ENCODE measurements at places on chromosomes 13 and 19.

DNA sequence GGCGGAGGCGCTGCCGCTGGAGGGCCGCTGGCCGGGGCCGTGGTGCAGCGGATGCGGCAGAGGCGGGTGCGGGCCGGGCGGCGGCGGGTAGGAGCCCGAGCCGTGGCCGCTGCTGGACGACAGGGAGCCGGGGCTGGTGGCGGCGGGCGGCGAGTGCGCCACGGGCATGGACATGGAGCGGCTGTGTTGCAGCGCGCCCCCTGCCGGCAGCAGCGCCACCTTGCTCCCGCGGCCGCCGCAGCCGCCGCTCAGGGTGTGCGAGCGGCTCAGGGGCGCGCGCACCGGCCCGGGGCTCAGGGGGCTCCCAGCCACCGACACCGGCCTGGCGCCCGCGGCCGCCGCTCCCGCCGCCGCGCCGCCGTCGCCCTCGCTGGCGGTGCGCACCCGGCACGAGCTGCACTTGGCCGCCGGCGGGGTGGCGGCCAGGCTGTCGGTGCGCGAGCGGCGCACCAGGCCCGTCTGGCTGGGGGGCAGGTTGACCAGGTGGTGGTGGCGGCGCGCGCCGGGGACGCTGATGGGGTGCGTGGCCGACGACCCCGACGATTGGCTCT, 1.7 kb downstream of the IRS2 start:
- DNase-seq, result peak; percentile 72

- no peak for DNase-seq
Observed at GRCh38 chr19:42191330-42191729, 26.1 kb downstream of the DEDD2 start.

- no peak for DNase-seq
Observed at GRCh38 chr19:27746691-27747380, 1466.1 kb downstream of the UQCRFS1 start.

- no peak for DNase-seq
Observed at GRCh38 chr19:1261538-1261797, 7.7 kb upstream of the CIRBP start.

- DNase-seq, result peak; percentile 61
Observed at GRCh38 chr19:13155472-13156359, 5.5 kb downstream of the IER2 start.

GRCh38 chr13:35812736-35813135, 318.4 kb downstream of the DCLK1 start:
- no peak for DNase-seq

- DNase-seq, result no peak
Observed at GRCh38 chr13:58085819-58086218, 454.3 kb downstream of the PCDH17 start.

GRCh38 chr19:29395111-29395733, 130.6 kb upstream of the VSTM2B start:
- DNase-seq, result no peak

GRCh38 chr19:57803265-57803593, 11.5 kb downstream of the ZNF552 start:
- no peak for DNase-seq

DNA sequence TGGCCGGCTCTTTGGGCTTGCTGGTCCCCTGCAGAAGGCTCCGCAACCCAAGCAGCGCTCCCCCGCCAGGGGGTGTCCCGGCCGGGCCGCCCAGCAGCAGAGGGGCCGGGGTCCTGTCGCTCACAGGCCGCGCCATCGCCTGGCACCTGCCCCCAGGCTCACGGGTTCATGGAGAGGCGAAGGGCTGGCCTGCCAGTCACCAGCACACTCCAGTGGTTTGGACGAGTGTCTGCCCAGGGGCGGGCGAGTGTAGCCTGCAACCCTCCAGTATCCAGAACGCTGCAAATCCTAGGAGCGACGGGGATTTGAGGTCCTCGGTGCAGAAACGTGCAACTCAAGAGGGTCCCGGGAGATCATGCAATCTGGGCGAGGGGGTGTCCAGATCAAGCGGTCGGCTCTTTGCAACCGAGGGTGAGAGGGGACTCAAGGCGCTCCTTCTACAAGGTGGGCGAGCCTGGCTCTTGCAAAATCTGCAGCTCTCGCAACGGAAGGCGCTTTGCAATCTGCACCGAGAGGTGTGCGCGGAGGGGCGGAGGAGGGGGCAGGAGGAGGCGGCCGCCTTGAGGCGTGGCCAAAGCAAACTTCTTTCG, at the start of gene DBP:
Gene DBP (minus strand): TSS at position 521 of the 590 bp plus-strand sequence. CDS start 385 bp downstream, at position 136.
- no peak for DNase-seq

DNA sequence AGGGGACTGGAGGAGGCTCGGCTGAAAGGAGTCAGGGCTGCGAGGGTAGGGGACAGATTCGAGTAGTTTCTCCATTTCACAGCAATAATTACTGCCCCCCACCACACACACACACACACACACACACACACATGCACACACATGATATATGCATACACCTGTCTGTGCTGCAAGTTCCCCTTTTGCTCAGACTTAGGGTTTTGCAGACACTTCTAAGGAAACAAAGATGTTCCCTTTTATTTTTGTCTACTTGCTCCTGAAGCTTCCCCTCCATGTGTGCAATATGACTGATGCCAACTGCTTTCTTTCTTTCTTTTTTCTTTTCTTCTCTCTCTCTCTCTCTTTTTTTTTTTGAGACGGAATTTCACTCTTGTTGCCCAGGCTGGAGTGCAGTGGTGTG, 13.4 kb downstream of the MBD3L2B start:
- DNase-seq, result no peak

- peak; percentile 58 for DNase-seq
Observed at GRCh38 chr19:17841810-17842662, 5.7 kb downstream of the JAK3 start.

DNA sequence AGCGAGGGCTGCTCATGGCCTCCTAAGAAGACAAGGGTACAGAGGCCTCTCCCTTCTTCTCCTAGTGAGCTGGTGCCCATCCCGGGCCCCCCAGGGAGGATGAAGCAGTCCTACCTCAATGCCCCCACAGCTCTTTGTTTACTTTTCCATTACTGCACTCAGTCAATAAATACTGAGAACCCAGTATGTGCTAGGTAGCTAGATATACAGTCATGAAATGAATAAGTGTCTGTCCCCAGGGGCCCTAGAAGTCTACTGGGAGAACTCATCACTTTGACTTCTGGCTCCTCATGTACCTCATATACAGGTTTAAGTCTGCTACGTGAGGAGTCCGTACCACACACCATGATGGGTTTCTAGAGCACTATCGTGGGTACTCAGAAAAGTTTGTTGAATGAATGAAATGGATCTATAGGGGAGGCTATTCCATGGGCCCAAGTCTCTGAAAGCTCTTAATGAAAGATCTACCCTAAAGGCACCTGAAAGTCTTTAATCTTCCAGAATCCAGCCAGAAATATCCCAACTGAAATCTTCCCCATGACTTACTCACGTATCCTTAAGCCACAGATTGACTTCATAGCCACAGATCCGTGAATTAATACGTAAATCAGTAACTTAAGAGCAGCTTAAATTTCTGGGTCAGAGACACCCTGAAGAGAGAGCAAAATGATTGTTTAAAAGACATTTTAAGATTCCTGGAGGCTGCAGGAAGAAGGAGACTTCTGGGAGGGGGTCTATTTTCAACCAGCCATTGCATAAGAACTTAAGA, 51.6 kb upstream of the POMP start:
- no peak for DNase-seq

DNA sequence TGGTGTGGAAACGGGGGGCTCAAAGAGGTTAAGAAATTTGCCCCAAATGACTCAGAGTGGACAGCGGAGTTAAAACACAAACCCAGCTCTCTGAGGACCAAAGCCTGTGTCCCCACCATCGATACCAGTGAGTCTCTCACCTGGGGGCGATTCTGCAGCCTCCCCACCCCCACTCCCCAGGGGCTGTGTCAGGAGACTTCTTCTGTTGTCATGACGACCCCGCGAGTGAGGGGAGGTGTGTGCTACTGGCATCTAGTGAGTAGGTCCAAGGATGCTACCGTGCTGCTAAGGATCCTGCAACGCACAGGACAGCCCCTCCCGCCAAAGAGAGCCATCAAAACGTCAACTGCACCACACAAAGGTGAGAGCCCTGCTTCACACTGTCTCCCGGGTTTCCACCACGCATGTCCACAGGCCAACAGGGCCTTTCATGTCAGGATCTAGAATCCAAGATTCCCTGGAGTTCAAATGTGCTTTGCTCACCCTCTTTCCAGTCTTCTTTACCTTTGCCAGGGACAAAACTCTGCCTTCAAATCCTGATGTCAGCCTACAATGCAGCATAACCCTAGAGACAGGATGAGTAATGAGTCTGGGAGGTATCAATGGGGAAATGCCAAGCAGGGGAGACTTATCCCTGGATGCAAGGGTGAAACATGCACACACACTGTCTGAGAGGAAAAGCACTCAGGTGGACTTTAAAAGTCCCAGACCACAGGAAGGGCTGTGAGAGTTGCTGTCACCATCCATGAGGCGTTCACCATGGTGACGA, 3.9 kb downstream of the RANBP3 start:
- no peak for DNase-seq

GRCh38 chr19:55392820-55393761, 7.4 kb downstream of the RPL28 start:
- DNase-seq, result no peak

DNA sequence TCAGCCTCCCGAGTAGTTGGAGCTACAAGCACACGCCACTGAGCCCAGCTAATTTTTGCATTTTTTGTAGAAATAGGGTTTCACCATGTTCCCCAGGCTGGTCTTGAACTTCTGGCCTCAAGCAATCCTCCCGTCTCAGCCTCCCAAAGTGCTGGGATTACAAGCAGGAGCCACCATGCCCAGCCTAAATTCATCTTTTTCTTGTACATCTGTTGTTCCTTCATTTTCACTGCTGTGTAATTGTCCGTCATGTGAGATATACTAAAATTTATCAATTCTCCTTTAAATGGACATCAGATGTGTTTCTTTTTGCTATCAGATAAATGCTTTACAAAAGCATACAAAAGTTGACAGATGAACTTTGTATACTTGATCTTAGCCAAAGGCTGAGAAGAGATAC, 22.9 kb downstream of the DYRK1B start:
- no peak for DNase-seq

GRCh38 chr13:27026396-27026795, 145.2 kb downstream of the USP12 start:
- DNase-seq, result no peak

DNA sequence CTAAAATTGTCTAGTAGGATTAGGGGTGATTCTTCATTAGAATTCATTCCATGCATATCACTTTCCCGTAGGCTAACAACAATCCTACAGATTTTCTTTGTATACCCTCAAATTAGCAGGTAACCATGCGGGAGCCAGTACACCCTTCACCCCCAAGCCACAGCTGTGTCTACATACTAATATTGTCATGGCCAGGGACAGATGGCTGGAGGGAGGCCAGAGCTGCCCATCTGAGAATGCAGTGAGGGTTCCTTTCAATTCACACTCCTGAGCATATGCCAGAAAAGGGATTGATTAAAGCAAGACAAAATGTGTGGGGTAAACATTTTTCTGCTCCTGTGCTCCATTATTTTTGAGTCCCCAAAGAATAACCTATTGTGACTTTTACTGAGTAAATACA, 68.9 kb downstream of the FREM2 start:
- DNase-seq, result no peak

DNA sequence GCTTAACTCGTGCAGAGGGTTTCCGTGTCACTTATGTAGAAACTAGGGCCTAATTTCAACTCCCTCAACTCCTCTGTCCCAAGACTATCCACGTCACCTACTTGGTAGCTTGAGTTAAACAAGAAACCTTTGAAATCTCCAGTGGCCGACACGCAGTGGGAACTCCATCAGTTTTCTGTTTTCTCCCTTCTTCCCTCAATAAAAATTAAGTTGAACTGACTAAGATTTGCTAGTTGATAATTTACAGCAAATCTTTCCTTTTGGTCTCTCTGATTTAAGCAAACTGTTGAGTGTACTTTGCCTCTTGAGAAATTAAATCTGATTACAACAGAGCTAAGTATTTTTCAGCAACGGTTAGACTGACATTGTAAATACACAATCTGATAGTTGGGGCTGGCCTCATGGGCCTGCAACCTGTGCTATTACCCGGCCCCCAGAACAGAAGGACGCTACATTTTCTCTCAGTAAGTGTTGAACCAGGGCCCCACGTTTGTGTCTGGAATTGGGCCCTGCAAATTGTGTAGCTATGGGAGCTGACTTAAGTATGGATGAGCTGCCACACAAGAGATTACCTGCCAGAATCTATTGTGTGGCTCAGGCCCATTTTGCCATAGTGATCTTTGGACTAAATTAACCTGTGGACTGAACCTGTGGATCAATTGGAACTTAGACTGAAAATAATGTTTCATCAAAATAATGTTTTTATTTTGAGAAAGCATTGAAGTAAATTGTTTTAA, 708 bp upstream of the ESD start:
- DNase-seq, result no peak

DNA sequence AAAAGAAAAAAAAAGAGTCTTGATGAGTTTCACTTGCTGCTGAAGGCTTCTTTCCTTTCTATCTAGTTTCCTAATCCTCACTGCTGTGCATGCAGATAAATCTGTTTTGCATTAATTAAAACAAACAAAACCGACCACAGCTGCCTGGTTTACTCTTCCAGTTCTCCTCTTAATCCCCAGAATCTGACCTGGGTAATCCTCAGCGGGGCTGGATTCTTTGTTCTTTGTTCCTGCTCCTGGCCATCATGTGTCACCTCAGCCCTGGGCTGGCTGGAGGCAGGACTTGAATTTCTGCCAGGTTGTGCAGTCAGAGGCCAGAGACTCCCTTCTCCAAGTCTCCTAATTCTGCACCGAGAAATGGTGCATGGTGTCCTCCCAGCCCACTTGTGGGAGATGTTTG, 52.2 kb upstream of the CYP4F8 start:
- no peak for DNase-seq

GRCh38 chr13:33787051-33787591, 30.8 kb upstream of the RFC3 start:
- DNase-seq, result no peak
